ENCODE measurements at places on chromosomes 1 and 21.

GRCh38 chr1:21687081-21687529, 17.9 kb upstream of the RAP1GAP start:
- DNase-seq = no peak

GRCh38 chr1:158329733-158330132, 1.6 kb downstream of the CD1B start:
- no peak for DNase-seq

DNA sequence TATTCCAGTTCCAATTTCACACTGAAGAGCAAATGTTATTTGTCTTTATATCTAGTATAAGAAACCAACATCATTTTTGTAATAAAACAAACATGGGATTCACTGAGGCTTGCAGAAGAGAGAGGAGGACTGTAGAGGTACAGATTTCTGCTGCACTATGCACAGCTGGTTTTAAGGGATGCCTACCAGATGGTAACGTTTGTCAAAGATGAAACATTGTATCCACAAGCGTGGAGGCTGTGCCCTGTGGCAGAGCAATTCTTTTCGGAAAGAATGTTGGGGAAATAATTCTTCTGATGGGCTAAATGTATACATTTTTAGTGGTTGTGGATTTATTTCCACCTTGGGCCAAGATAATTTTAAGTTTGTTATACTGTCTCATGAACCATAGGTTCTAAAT, 272.4 kb downstream of the DUSP10 start:
- no peak for DNase-seq

DNA sequence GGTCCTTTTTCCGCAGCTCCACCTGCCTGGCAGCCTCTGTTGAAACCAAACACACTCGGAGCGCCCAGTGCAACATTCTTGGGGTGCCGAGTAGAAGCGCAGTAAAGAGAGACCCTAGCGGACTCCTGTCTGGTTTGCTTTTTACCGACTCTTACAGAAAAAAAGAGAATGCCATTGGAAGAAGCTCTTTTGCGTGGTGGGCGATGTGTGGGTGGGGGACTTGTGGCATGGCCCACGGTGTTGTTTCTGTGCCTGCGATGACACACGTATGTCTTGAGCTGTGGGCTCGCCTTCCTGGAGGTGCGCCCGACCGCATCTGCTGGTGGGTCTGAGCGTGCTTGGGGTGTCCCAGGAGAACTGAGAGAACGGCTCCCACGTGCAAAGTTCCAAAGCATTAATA, 7.3 kb upstream of the BARHL2 start:
- no peak for DNase-seq

DNA sequence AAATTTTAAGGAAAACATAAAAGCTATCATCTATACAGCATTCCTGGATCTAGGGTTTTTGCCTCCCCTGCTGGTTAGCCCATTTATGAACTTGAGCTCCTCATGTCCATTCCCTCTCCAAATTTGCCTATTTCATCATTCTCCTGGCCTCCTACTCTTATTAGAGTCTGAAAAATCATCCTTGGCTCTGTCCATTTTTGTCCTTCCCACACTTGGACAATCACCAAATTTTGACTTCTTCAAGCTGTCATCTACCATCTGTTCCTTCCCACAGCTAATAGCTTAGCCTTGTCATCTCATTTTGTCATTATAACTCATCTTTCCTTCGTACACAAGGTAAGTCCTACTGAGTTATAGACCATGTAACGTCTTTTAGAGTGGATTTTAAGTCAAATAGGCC, 2.2 kb upstream of the HENMT1 start:
- DNase-seq = no peak

DNA sequence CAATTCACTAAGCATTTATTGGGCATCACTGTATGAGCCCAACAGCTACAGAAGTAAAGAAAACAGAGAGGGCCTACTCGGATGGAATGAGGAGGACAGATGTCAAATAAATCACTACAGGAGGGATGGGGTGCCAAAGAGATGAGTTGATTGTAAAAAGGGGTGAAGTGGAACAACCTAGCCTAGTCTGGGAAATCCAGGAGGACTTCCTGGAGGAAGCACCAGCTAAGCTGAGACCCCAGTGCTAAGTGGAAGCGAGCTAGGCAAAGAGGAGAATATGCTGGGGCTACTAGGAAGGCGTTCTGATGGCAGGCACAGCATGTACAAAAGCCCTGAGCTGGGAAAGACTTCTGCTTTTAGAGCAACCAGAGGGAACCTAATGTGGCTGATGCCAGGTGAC, 42.1 kb downstream of the TAS1R2 start:
- DNase-seq = no peak

- no peak for DNase-seq
Observed at GRCh38 chr1:207649210-207649753, 4.3 kb downstream of the CR1L start.

GRCh38 chr1:209652873-209653401, 712 bp upstream of the LAMB3 start:
- DNase-seq = no peak

- no peak for DNase-seq
Observed at GRCh38 chr21:14526836-14527695, 19.0 kb downstream of the SAMSN1 start.

DNA sequence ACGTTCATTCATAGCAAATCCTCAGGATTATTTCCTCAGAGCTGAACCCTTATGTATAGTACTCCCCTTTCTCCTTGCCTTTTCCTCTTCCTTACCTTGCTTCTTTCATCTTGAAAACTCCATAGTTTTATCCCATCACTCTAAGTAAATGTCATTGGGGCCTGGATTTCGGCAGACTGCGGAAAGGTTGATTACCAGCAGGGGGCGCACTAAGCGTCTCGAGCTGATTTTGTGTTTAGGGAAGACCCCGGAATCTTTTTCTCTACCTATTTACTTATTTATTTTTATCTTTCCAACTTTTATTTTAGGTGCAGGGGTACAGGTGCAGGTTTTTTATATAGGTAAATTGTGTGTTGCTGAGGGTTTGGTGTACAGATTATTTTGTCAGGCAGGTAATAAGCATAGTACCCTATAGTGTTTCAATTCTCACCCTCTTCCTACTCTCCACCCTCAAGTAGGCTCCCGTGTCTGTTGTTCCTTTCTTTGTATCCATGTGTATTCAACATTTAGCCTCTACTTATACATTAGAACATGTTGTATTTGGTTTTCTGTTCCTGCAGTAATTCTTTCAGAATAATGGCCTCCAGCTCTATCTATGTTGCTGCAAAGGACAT, 11.4 kb upstream of the MTARC1 start:
- no peak for DNase-seq

DNA sequence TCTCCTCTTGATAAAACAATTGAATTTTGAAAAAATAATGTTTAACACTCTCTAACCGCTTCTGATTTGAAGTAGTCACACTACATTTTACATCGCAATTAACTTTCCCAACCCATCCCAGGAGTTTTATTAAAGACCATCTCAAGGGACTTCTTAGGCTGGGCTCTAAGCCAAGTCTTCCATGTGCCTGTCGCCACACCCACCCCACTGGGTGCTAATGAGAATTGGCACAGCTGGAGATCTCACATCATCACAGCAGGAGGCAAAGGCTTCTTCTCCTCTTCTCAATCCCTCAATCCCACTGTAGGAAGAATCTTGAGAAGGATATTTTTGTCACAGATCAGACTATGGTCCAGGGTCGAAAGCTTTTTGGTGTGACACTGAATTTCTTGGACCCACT, 328.9 kb downstream of the NUF2 start:
- no peak for DNase-seq

GRCh38 chr1:109786531-109787021, 22.9 kb upstream of the EPS8L3 start:
- no peak for DNase-seq

DNA sequence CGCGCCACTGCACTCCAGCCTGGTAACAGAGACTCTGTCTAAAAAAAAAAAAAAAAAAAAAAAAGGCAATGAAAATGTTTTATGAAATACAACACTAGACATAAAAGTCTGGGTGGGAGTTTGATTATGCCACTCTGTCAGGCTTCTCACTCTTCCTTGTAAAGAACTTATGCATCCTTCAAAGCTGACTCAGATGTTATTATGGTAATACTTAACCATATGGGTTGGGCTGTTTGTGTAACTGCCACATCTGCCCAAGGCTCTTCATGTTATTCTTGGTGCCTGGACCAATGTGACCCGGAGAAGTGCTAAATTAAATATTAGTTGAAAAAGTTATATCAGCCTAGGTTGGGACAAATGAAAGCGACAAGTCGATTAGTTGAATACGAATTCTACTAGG, 23.8 kb downstream of the FAM89A start:
- no peak for DNase-seq

DNA sequence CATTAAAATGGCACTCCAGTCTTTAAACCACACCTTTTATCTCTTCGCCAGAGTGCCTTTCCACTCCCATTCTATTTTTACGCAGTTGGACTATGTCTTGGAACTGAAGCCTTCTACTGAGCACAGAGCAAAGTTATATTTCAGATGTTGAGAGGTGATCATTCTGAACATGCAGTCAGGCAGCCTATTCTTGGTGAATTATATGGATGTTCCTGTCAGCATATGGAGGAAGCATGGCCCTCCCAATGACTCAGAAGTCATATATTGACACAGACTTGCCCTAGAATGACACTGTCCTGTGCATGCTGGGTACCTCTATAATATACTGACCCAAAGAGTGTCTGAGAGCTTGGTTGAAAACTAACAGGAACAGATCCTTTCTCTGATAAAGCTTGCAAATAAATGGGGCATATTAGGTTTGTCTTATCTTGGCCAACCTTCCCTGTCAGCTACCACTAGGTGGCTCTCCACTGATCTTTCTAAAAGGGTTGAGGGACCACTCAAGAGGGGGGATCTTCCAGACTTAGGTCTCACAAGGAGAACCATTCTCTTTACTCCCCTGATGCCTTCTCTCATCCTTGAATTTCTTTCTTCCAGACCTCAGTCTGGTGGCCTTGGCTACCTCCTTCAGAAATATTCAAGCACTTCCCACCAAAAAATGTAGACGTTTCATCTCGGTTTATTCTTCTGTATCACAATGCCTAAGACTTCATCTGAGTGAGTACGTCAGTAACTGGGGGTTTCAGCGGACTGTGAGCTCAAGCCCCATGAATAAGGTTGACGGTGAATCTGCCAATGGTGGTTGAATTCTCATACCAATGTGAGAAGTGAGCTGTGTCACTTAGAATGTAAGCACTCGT, 11.8 kb upstream of the ALG14 start:
- DNase-seq = no peak

All from activated effector memory CD4-positive, alpha-beta T cell treated with Interleukin-2 at 50 U/mL for 16 hours (primary cell).